ENCODE measurements at places on chromosomes 3 and 15.

- no peak for DNase-seq
Observed at GRCh38 chr15:61184431-61184830, 44.7 kb downstream of the RORA start.

DNA sequence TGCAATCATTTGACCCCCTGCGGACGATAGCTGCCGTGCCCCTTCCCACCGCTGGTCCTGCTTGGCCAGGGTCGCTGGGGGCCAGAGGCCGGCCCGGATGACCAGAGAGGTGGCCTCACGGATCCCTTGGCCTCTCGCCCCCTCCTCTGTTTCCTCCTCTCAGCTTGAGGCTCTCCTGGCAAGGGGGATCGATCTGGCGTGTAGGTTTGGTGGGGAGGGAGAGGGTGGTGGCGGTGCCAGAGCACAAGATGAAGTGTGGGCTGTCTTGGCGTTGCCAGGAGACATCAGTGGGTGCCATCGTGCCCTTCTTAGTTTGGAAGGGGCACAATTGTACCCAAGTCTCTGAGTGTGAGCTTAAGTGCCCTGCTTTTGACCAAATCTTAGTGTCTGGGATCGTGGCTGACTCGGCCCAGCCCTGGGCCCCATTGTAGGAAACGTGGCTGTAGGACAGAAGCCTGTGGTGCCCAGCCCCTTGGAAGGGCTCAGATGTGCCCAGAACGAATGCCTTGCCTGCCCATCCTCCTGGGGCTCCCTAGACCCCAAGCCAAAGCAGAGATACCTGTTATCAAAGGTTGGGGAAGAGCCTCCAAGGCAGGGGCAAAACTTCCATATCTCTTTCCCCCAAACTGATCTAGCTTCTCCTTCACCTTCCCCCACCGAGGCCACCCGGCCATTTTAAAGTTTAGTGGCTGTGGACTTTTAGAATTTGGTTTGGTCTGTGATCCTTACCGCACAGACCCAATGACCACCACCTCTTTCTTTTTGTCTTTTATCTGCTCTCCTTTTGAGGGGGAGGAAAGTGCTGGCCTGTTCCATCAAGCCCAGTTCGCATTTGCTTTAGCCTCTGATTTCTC lies 14.4 kb downstream of the NR2F2 start:
- no peak for DNase-seq

DNA sequence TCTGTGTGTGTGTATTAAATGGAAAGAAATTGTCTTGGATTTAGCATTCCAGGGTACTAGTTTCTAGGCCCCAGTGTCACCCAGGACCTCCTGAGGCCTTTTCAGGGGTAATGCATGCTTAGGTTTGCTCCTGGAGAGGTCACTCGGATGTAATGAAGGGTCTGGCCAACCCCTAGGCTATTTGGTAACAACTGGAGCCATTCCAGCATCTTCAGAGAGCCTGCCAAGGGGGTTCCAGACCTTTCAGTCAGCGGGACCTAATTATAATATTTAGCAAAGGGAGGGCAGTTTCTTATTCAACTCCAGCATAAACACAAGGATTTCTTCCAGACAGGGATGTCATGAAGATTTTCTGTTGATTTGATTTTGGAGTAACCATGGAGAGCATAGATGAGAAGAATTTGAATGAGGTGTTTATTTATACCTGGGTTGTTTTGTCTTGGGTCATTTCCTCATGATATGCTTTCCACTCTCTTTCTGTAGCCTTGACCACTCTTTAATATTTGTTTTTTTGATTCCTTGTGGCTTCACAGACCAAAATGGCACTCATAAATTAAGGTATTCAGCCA lies 17.4 kb downstream of the KAT2B start:
- DNase-seq: no peak

DNA sequence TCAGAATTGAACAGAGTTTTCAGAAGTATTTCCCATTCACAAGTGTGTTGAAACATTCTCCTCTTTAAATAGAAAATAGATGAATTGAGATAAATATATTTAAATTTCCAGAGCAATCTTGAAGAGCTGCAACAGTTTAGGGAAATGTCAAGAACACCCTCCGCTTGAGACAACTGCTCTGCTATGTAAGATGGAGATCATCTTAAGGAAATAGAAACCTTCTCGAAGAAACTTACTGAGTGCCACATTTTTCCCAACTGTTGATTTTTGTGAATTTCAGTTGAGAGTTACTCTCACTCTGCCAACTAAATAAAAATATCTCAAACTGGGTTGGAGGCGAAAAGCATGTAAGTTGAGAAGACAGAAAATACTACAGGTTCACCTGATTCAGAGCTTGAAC lies 78.0 kb downstream of the SUCLG2 start:
- no peak for DNase-seq

DNA sequence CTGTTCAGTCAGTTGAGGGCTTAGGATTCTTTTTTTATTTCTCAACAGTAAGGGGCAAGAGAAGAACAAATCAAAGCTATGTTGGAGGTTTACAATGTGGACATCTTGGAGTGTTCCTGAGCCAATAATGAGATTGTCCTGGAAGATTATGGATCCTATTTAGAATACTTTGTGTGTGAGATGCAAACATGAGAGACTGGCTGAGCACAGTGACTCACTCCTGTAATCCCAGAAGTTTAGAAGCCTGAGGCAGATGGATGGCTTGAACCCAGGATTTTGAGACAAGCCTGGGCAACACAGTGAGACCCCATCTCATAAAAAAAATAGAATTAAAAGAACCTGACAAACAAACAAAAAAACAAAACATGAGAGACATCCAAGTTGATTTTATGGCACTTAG lies 351.6 kb downstream of the GAP43 start:
- DNase-seq: no peak

All from CD4-positive, alpha-beta T cell (primary cell).